ENCODE measurements at places on chromosomes 3 and 15.

DNA sequence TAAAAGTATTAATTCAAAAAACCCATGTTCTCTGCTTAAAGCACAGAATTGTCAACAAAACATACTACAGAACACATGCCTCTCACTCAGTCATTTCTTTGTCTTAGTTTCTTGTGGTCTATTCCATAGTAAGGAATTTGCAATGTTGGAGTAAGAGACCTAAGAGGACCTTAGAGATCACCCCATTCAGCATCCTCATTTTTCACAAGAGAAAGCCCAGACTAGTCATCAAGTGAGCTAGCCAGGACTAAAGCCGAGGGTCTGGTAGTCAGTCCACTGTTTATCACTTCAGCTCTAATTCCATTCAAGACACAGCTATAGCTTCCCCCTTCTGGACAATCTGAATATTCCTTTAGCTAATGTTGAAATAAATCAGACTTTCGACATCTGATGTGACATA is 601.1 kb downstream of the FHIT start:
- DNase-seq, result no peak

DNA sequence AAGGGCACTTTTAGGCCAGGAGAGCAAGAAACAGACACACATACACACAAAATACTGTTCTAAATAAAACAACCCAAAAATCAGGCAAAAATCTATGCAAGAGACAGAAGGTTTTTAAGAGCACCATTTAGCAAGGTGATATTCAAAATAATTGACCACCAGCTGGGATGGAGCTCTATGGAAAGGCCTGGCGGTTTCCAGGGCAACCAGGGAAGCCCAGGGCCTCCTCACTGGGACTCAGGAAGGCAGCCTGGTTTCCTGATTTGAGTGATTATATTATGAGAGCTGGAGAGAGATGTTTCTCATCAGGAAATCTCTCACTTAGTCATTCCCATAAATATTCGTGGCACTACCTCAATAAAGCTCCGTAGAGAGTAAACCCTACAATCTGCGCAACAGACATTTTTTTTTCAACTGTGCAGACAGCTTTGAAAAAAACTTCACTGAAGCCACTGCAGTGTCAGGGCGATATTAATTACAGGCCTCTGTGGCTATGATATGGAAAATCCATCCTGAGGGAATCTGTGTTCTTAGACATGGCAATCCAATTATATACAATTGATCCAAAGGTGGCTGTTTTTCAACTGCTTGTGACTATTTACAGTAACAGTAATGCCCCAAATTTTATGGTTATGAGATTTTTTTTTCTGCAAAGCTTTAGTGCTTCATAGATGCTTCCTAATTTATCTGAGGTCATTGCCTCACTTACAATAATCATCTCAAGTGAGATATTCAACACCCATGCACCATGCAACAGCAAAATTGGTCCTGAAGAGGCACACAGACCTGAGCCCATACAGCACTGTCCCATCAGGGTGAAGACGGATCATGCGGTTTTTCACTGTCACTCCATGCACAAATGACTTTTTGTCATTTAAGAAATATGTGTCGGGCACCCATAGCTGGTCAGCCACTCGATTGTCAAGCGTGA is 152.1 kb downstream of the GABRB3 start:
- DNase-seq, result no peak

DNA sequence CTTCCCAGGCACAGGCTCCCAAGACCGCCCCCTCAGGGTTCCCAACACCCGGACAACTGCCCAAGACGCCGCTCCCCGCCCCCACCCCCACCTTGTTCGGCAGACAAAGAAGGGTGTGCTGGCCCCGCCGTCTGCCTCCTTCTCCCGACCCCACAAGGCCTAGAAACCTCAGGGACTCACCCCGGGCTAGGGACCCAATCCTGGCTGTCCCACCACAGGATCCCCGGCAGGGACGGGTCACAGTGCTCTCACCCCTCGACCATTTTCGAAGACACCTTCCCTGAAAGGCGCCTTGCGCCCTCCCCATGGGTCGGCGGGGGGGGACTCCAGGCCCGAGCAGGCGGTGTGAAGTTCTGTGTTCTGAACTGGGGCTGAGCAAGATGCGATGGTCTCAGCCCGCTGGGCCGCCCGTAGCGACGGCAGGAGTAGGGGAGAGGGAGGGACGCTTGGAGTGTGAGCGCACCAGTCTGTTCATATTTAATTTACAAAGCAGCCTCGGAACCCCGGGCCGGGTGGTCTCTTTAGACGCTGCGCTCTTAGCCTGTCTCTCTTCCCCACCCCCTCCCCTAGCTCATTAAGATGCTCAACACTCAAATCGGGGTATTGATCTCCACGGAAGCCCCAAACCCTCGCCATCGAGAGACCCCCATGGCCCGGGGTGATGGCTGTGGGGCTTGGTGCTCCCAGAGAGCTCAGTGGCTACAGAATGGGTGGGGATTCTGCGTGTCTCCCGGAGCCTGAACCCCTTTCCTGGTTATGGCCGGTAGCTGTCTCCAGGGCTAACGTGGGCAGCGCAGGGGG is 1.4 kb upstream of the ISLR2 start:
- DNase-seq, result no peak

DNA sequence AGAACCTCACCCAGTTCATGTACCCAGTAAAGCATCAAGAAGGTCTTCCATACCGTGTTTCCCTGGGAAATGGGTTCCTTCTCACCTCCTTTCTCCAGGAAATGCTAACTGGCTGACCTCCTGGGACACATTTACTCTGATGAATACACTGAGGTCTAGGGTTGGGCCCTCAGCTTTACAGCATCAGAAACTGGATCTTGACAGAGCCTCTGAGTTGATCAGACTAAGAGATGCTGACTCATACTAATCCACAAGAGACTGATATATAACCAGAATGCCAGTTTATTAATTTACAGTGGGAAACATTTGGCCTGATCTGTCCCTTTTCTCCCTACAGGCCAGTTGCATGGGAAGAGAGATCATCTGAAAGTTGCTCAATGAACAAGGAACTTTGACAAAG is 55.8 kb downstream of the GTF2E1 start:
- no peak for DNase-seq

DNA sequence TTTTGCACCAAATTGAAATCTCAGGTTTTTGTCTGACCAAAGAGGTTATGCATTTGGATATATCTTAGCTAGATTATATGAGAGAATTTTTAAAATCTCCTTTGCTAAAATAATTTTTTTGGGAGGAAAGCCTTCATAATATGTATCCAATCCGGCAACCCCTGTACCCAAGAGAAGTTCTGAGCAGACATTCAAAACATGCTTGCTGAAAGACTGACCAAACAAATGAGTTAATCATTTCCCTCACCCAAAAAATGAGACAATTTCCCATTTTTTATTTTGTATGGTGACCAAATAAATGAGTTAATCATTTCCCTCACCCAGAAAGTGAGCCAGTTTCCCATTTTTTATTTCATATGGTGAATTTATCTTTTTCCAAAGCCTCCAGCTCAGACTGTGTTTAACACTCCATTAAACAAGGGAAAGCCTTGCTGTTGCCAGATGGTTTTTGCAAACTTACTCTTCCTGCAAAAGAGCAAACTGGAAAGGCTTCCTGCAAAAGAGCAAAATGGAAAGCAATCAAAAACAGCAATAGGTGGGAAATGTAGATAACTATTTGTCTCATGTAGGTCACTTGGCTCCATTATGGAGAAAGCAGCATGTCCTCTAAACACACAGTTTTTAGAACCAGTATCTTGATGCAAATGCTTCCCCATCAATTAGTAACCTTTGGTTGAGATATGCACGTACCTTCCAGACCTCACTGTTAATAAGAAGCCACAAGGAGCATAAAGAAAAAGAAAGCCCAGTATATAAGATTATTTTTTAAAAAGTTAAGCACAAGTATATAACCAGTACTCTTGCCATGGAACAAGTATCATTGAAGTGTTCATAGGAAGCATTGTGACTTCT is 78.4 kb upstream of the OSTN start:
- DNase-seq, result no peak

- no peak for DNase-seq
Measured at GRCh38 chr3:62874711-62875557, at the start of gene CADPS. Gene CADPS, minus strand, starts transcription at chr3:62875416. Its CDS starts 387 bp downstream, at chr3:62875029.

- DNase-seq, result no peak
Measured at GRCh38 chr15:61086756-61087155, 142.3 kb downstream of the RORA start.

GRCh38 chr3:63352008-63352279 is 73.8 kb downstream of the SYNPR start:
- no peak for DNase-seq

GRCh38 chr15:89822951-89823711 is 8.5 kb upstream of the ANPEP start:
- DNase-seq, result no peak

Data from CD8-positive, alpha-beta memory T cell (primary cell).